Stimulated activated CD4-positive, alpha-beta T cell treated with anti-CD3 and anti-CD28 coated beads, Interleukin-12 subunit alpha, Interleukin-12 subunit beta, amount 100 ng/mL, for 24 hours (primary cell): ENCODE measurements at places on chromosomes 2 and 18.

DNA sequence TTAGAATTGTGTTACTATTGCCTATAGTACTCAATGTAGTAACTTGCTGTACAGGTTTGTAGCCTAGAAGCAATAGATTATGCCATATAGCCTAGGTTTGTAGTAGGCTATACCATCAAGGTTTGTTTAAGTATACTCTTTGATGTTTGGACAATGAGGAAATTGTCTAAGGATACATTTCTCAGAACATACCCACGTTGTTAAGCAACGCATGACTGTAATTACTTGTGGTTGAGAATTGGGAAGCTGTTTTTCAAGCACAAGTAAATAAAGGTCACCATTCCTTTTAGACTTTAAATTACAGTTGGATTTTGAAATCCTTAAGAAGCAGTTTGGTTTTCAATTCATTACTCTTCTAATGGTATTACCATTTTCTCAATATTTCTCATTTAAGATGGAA is 89.8 kb upstream of the KCNH7 start:
- DNase-seq: no peak

DNA sequence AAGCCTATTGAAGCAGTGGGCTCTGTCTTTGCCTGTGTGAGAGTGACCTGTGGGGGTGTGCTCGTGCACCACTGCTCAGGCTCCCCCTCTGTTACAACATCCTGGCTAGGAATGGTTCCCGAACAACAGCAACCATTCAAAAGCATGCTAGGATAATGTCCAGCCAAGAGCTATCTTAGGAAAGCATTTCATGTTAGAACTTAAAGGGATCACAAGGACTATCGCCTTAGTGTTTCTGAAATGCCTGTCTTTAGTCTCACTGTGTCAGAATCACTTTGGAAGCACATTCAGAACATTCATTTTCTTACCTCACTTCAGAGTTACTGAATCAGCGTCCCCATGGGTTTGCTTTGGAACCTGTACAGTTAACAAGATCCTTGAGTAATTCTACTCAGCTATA is 134.9 kb upstream of the DSEL start:
- DNase-seq: no peak

GRCh38 chr2:14540015-14540414 is 92.5 kb upstream of the LRATD1 start:
- DNase-seq: no peak

GRCh38 chr18:23087352-23087751 is 47.9 kb upstream of the CABLES1 start:
- DNase-seq: no peak

DNA sequence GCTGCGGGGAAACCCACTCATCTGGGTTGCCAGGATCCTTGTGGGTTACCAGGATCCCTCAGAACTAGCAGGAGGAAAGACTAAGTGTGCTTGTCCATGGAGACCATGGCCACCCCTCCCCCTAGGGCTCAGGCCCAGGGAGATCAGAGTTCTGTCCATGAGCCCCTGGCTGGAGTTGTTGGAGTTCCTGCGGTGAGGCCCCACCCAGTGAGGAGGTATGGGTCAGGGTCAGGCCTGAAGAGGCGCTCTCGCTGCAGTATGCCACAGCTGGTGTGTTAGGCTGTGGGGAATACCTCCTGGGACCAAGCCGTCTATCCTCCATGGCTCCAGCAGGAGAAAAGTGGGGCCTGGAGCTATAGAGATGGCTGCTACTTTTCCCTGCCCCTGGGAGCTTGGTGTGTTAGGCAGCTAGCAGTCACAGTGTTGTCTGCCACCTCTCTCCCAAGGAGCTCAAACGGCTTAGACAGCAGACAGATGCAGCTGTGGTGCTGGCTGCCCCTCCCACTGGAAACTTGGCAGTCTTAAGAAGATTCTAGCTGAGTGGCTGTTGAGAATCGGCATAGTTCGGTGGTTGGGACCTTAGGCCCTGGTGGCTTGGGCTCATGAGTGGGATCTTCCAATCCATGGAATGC is 240.3 kb upstream of the CELF4 start:
- no peak for DNase-seq
